CD4-positive, alpha-beta memory T cell (primary cell): ENCODE measurements at places on chromosomes 5 and 9.

DNA sequence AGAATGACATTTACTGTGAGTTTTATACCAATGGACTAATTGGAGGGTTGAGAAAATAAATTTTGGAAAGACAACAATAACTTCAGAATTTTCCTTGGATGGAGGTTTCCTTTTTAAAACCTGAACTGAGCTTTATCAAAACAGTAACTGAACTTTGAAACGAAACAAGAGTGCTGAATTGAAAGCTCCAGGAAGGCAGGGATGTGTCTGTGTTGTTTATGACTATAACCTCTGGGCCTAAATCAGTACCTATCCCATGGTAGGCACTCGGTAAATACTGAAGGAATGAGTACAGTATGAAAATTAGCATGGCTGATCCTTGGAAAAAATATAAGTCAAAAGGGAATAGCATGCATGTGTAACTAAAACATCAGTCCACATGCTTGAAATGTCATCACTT is 93.9 kb downstream of the GHR start:
- DNase-seq, result no peak

DNA sequence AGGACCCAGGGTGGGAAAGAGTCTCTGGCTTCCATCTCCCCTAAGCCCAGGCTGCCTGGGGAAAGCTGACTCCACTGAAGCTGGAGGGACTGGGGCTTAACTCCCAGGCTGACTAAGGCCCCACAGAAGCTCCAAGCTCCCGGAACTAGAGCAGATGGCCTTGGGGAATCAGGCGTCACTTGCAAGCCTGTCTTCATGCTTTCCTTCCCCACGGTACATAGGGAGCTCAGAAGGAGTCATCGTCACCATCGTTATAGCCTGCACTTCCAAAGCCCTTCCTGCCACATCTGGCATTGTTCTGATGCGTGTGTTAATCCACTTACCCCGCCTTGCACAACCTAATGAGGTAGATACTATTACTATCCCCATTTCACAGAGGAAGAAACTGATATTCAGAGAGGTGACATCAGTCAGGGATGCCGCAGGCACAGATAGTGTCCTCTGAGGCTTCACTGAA is 11.5 kb downstream of the AQP3 start:
- DNase-seq, result no peak

GRCh38 chr5:57895766-57896165 is 413.2 kb upstream of the ACTBL2 start:
- no peak for DNase-seq

DNA sequence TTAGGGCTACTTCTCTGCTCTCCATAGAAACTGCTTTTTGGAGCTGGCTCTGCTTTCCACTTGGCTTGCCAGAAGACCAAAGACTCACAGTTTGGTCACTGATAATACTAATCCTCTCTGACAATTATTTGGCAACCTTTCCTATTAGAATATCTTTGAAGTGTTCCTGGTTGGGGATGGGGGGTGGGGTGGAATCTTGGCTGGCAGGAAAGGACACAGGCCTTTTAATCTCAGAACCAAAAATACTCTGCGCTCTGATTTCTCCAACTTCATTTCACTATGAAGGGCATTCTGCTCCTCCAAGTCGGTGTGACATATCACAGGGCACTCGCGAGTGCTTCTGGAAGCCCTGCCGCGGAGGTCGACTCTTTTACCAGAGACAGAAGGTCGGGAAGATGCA is 1329.0 kb upstream of the WWC1 start:
- no peak for DNase-seq

DNA sequence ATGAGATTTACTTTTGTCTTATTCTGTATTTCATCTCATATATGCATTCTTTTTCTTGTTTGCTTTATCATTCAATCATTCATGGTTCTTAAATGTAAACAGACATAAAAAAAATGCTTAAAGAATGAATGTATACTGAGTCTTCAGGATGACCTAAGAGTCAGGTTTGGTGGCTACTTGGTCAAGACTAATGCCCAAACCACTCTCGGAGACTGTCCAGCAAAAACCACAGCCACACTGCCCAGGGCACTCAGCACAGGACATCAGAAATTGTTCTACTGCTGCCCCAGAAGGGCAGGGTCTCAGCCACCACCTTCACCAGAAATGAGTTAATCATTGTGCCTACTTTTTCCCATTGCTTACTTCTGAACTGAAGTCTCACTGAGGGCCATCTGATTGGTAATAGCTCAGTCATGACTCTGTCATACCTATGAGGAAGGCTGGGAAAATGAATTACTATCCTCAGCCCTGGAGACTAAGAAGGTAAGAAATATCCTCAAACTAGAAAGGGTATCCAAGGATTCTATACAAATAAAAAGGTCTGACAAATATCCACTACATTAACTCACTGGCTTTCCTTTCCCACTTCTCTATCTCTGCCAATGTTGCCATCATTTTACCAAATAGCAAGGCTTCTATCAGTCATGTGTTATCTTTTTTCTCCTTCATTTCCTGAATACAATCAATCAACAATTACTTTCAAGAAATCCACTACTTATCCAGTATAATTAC is 236.1 kb downstream of the CETN3 start:
- DNase-seq, result no peak

GRCh38 chr5:40904205-40904993 is 4.9 kb upstream of the C7 start:
- peak; percentile 8 for DNase-seq

DNA sequence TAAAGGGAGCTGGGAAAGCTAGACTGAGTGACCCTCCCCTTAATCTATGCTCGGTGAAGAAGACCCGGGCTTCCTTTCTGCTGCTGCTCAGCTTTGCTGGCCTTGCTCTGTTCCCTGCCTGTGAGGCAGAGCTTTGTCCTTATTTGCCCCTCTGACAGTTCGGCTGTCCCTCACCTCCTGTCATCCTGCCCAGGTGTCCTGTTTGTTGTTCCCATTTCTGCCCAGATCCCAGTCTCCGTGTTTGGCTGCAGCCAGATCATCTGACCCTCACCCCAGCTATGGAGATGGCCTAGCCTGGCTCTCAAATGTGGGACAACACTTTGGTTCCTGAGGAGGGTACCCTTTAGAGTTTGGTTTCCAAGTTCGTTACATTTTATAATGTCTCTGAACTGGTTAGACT is 20.2 kb downstream of the OTULIN start:
- DNase-seq, result no peak

- DNase-seq, result no peak
Measured at GRCh38 chr9:79685577-79685976, 113.8 kb downstream of the TLE4 start.

GRCh38 chr5:114152656-114153360 is 209.1 kb upstream of the KCNN2 start:
- DNase-seq, result no peak

- DNase-seq, result no peak
Measured at GRCh38 chr5:131305138-131305689, 41.4 kb downstream of the CDC42SE2 start.

GRCh38 chr5:93612855-93613243 is 29.8 kb downstream of the NR2F1 start:
- DNase-seq, result no peak

- no peak for DNase-seq
Measured at GRCh38 chr9:136372561-136373299, 739 bp downstream of the CARD9 start.

- DNase-seq, result no peak
Measured at GRCh38 chr9:74444369-74444768, 52.8 kb upstream of the RORB start.

DNA sequence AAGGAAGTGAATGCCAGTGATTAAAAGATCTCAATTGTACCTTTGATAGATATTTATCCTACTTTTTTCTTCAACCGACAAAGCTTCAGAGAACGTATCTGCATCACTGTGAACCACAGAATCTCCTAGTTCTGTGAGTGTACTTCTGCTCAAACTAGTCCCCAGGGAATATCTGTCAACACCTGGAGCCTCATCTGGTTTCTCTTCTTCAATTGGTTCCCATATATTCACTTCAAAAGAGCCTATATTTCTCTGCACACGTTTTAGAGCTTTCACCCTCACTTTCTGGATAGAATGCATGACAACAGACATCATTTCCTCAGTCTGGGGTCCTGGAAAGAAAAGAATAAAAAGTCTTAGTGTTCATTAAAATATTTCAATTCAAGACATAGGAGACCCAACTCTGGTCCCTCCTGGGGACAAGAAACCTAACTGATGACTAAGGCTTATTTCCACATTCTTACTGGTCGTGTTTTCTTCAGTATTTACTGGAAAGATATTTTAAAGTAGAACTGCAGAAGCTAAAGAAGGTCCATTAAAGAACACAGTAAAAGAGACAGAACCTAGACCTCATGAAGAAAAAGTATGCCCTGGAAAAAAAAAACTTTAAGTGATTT is 64.3 kb downstream of the CPLANE1 start:
- no peak for DNase-seq

- no peak for DNase-seq
Measured at GRCh38 chr5:111747337-111747736, 9.7 kb downstream of the NREP start.

GRCh38 chr5:125440905-125441304 is 694.5 kb upstream of the ZNF608 start:
- no peak for DNase-seq

DNA sequence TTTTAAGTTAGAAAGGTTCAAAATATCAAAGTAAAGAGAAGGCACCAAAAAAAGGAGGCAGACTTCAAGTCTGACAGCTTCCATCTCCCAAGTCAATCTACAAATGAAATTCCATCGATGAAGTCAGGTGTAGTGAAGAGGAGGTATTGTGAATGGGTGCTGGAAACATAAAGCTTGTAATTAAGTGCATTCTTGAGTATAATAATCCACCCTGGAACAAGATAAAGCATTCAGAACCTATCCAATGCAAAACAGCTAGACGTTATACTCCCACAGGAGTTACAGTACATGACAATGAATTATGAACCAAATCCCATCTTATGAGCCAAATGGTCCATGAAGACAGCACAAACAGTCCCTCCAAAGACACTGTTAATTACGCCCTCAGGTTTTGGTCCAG is 22.3 kb downstream of the BNC2 start:
- DNase-seq, result no peak

DNA sequence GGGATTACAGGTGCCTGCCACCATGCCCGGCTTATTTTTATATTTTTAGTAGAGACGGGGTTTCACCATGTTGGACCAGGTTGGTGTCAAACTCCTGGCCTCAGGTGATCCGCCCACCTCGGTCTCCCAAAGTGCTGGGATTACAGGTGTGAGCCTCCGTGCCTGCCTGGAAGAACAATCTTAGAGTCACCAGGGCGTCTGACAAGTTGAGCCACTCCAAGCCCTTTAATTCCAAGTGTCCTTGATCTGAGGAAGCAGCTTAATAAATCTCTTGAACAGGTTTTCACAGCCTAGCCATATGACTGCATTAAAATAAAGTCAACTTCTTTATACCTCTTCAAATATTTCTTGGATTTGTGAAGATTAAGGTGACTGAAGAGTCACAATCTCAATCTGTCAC is 31.5 kb downstream of the SLC44A1 start:
- no peak for DNase-seq

DNA sequence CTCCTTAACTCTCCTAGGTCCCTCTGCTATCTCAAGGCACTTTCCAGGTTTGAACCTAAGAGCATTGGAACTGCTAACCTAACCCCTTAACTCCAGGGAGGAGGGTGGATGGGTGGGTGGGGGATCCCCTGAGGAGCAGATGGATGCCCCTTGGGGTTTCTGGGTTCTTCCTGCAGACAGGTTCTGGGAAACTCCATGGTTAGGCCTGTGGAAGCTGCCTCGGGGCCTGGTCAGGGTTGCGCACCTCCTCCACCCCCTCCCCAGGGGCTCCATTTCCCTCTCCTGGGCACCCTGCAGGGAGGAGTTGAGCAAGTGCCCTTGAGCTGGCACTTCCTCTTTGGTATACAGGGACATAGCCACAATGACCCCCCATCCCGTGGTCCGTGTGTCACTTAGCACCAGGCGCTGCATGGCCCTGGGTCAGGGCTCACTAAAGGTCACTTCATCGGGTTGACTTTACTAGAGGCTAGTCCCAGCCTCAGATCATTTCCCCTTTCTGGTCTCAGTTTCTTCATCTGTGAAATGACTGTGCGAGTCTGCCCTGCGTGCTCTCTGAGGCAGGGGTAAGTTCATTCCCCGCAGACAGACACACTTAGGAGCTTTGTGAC is 16.0 kb downstream of the CXXC5 start:
- no peak for DNase-seq

DNA sequence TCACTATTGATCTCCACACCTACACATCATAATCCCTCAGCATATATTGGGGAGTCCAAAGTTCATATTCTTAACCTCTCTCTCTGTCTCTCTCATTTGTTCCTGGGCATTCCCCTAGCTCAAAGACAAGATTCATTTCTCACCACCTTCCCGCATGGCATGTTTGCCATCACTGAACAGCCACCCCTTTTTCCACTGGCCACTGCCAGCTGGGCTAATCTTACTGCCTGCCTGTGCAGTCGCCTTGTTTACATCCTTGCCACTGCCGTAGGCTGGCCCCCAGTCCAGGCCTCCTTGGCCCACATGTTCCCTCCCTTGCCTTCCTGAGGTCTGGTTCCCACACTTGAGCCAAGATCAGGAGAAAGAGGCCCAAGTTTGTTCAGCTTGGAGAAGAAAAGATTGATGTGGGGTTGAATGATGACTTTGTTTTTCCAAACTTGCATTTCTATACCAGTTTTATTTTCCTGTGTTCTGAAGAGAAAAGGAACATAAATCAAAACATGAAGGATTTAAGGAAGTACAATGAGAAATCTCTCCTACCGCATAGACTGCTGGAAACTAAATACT is 80.2 kb downstream of the PLAC8L1 start:
- DNase-seq, result no peak

GRCh38 chr5:59351076-59351794 is 542.3 kb downstream of the PDE4D start:
- DNase-seq, result no peak

DNA sequence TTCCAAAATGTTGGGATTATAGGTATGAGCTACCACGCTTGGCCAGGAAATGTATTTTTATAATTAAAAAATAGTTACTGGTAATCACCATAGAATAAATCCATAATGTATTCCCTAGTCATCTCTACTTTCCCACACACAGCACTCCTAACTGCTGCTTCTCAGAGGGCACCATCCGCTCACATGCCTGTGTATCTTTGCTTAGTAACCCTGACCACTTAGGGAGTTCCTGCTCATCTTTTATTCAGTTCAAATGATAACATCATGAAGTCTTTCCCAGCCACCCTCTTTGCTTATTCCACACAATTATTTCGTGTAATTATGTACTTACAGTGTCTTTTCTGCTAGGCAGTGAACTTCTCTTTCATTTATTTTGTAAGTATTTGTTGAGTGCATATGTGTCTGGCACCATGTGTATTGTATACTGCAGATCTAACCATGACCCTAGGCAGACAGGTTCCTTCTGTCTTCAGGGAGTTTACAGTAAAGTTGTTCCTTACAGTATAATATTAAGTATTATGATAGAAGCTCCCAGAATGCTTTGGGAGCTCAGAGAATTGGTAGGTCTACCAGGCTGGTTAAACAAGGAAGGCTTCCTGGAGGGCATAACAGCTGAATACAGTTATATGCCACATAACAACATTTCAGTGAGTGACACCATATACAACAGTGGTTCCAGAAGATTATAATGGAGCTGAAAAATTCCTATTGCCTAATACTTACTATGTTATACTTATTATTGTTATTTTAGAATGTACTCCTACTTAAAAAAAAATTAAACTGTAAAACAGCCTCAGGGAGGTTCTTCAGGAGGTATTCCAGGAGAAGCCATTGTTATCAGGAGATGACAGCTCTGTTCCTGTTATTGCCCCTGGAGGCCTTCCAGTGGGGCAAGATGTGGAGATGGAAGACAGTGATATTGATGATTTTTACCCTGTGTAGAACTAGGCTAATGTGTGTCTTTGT is 39.2 kb downstream of the DCAF10 start:
- no peak for DNase-seq
